ENCODE measurements at places on chromosomes 2 and 18.

DNA sequence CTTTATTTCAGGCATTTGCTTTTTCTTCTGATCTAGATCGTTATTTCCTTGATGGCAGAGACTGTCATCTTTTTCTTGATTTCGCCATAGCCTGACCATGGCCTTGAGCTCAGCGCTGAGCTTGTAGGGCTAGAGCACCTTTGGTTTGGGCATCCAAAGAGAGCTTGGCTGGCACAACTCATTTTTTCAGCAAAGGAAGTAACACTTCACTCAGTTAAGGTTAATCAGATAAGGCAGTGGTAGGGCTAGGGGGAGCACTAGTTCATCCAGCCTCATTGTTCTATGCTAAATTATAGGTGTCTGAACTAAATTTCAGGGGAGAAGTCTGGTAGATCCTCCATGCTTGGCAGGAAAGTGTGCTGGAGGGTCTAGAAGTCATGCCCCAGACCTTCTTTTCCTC is 125.0 kb downstream of the SETBP1 start:
- DNase-seq = no peak

DNA sequence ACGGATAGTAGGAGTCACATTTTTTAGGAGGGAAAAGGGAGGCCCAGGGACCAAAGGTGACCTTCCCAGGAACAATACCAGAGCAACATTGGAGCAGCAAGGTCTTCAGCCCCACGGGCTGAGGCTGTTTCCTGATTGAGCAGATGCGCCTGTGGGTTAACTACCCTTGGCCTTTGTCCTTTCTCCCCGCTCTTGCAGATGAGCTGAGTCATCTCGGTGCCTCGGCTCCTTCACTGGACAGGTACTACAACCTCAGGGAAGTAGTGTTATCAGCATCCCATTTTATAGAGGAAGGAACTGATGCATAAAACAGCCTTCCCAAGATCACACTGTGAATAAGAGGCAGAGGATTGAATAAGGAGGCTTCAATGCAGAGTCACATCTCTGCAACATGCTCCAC is 43.5 kb downstream of the DHRS9 start:
- no peak for DNase-seq

DNA sequence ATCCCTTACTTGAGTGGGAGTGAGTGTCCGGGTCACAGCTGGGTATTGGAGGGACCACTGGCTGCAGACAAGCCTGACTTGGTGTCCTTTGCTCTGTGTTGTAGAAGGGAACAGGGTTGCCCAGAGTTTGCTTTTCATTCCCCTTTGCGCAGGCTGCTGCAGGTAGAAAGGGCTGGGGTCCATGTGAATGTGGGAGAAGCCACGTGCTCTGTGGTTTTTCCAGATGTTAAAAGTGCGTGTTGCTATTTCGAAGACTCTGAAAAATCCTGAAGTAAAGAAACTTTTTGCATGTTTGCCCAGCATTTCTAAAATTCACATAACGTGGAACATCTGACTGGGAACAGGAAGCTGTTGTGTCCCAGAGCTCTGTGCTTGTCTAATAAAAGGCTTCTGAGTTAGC is 28.8 kb downstream of the GLI2 start:
- no peak for DNase-seq

DNA sequence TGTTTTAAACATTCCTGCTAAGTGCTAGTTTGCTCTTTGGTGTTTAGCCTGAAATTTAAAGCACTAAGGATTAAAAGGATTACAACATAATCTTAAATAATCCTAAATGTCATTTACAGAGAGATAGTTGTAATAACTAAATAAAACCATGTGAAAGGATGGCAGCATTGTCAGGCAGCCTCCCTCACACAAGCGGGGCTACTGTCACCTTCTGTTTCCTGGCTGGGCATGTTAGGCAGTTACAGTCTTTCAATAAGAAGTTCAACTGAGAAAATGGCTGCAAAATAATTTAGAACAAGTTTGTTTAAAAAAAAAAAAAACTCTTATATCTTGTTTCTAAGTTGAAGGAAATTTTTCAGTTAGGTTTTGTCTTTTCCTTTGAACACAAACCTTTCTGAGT is 124.9 kb downstream of the ARHGAP15 start:
- DNase-seq = no peak

GRCh38 chr2:237661799-237662328 is 34.5 kb downstream of the LRRFIP1 start:
- no peak for DNase-seq

- peak; percentile 57 for DNase-seq
Observed at GRCh38 chr2:112644155-112644932, 1.4 kb upstream of the SLC20A1 start.

GRCh38 chr18:42931491-42931890 is 184.0 kb downstream of the RIT2 start:
- DNase-seq = no peak

DNA sequence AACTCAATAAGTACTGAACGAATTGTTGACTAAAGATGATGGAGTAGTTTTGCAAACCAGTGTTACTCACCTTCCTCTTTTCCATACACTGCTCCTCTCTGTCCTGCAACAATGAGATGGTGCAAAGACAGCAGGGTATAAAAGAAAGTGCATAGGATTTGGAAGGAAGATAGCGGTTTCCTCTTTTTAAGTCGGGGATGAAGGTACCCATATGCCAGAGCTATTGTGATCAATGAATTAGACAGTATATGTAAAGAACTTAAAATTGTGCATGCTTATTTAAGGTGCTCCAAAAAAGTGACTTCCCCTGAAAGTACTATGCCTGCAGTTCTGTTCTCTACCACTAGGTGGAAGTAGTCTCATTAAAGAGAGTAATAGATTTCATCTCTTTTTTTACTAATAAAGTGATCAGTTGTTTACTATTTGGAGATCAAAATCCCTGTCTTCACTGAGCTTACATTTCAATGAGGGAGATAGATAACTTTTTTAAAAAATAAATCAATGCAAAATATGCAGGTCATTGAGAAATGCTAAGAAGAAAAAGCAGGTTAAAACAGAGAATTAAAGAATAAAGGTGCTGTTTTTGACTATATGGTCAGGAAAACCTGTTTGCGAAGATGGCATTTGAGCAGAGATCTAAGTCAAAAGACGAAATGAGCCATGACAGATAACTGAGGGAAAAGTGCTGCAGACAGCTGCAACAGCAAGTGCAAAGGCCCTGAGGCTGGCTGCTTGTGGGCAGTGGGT is 339.7 kb upstream of the SLC14A2 start:
- no peak for DNase-seq

DNA sequence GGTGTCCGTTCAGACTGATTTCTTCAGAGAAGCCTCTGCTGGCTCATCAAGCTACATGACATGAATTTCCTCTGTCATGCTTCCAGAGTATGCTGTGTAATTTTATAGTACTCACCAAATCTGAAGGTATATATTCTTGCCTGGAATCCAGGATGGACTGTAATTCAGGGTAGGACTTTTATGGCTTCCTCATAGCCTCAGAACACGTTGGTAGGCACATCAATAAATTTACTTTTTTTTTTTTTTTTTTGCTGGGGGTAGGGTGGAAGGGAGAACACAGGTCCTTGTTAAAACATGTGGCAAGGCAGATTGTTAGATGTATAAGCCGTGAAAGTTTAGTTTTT is 34.4 kb downstream of the MTA3 start:
- no peak for DNase-seq

DNA sequence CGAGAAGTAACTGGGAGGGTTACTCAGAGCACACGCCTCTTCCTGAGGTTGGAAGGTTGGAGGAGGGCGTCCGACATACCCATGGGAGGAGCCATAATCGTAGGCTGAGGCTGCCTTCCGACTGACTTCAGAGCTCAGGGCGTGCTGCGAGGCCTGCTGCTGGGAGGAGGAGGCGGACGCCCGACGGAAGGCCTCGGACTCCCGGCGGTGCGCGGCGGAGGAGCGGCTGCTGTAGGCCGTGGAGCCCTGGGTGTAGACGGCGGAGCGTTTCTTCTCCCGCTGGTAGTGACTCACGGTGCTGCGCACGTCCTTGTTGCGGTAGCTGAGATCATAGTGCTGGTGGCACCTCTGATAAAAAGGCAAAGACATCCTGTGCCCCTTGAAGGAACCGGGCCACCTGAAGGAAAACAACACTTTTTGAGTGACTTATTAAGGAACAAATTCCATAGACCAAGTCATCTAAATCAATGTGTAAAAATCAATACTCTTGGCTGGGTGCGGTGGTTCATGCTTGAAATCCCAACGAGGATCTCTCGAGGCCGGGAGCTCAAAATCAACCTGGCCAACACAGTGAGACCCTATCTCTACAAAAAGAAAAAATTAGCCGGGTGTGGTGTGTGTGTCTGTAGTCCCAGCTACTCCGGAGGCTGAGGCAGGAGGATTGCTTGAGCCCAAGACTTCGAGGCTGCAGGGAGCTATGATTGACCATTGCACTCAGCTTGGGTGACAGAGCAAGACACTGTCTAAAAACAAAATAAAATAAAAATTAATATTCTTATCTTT is 4.7 kb downstream of the MYOM1 start:
- no peak for DNase-seq

- no peak for DNase-seq
Observed at GRCh38 chr18:44186001-44186400, 494.7 kb upstream of the SETBP1 start.

GRCh38 chr2:215627771-215628170 is 191.9 kb upstream of the FN1 start:
- no peak for DNase-seq

DNA sequence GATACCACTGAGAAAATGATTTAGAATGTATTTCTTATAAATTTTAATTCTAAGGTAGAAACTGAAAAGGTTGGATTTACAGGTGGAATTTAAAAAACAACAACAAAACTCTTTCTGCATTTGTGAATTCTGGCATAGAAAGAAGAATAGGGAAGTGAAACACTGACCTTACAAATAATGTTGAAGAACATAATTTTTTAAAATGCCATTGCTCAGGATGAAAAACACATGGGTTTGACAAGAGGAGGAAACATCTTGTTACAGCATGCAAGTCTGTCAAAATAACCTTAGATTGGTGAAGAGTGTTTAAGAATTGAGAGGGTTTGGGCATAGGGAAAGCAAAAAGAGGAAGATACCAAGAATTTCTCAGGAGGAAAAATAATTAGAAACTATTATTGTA is 184.3 kb downstream of the UBE2E3 start:
- DNase-seq = no peak

GRCh38 chr2:54081574-54081973 is 33.8 kb upstream of the ACYP2 start:
- DNase-seq = peak; percentile 66

GRCh38 chr2:229942671-229943070 is 20.4 kb downstream of the FBXO36 start:
- no peak for DNase-seq

- DNase-seq = no peak
Observed at GRCh38 chr2:222827417-222827816, 33.4 kb upstream of the ACSL3 start.

DNA sequence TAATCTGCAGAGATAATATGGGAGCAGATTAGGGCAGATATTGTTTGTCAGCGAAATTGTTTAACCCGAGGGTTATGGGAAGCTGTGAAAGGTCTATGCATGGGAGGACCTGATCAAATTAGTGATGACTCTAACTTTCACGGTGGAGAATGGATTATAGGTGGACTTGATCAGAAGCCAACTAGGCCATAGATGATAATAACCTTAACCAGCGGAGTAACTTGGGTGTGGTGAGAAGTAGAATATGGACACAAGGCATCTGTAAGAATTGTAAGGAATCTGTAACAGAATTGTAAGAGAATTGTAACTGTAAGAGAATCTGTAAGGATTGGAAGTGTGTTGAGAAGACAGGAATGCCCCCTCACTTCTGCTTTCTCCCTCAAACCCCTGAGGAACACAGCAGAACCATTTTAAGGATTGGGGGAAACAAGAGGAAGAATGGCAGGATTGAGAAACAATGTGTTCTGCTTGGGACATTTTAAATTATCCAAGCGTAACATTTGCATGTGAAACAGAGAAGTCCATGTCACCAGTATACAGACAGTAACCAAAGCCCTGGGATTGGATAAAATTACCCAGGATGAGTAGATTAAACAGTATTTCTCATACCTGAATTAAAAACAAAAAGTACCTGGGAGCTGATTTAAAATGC is 14.9 kb upstream of the SLC39A10 start:
- DNase-seq = no peak

GRCh38 chr2:64750001-64750816 is 96.5 kb upstream of the SERTAD2 start:
- DNase-seq = peak; percentile 51

GRCh38 chr18:3758531-3758930 is 308.6 kb downstream of the TGIF1 start:
- peak; percentile 46 for DNase-seq

- DNase-seq = no peak
Observed at GRCh38 chr18:4020026-4020425, 435.1 kb downstream of the DLGAP1 start.

DNA sequence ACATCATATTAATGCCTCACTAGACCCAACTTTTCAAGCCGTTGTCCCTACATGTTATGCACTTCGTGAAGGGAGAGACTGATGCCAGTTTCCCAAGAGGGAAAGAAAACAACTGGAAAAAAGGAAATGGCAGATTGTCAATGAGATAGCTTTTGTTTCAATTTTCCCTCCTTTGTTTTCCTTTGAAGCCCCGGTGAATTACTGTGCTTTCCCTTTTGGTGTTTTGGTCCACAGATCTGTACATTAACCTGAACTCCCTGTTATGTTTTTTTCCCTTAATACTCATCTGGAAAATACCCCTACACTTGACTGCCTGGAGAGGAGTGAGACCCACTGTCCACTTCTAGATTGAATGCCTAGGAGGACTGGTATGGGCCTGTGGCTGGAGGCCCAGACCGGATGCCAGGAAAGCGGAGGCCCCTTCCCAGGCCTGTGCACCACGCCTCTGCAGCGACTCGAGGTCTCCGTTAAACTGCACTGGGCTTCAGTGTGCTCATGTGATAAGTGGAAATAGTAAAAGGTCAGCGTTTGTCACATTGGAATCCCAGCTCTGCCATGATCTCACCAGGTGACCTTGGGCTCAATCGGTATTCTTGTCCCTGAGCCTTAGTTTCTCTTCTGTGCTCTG is 106.4 kb downstream of the GATA6 start:
- DNase-seq = no peak

GRCh38 chr2:151761687-151762086 is 27.4 kb upstream of the NEB start:
- no peak for DNase-seq

DNA sequence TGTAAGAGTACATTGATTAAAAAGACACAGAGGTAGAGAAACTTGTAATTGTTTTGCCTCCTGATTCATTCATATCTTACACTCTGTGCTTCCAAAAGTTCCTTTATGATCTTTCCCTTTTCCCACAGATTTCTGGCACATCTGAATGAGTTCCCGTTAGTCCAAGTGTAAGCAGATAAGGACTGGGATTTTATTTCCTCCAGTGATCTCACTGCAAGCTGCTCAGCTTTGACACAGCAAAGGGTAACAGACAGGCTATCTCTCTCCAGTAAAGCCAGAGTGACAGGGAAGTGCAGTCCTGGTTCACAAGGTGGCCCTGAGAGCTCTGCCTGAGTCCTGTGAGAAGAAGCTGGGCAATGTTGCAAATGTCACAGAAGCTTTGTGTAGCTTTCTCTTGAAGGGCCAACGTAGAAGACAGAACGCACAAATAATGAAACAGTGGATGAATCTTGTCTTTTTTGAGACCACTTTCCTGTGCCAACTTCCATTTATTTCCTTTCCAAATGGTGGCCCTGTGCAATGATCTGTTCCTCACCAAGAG is 32.5 kb upstream of the KCNE4 start:
- DNase-seq = no peak
